ENCODE measurements at places on chromosomes 1 and 21.

- DNase-seq: no peak
Observed at GRCh38 chr1:39509360-39510009, 18.0 kb downstream of the BMP8A start.

GRCh38 chr1:25053576-25054250, 123.6 kb upstream of the RUNX3 start:
- DNase-seq: no peak

GRCh38 chr1:26957306-26957705, 3.0 kb downstream of the KDF1 start:
- DNase-seq: no peak

GRCh38 chr1:230248889-230249270, 177.3 kb downstream of the PGBD5 start:
- DNase-seq: no peak
